ENCODE measurements at places on chromosomes 1 and 21.

GRCh38 chr1:231395076-231395997 is 26.8 kb downstream of the EGLN1 start:
- no peak for DNase-seq

- no peak for DNase-seq
Measured at GRCh38 chr1:153349363-153350320, 1.0 kb upstream of the PGLYRP4 start.

DNA sequence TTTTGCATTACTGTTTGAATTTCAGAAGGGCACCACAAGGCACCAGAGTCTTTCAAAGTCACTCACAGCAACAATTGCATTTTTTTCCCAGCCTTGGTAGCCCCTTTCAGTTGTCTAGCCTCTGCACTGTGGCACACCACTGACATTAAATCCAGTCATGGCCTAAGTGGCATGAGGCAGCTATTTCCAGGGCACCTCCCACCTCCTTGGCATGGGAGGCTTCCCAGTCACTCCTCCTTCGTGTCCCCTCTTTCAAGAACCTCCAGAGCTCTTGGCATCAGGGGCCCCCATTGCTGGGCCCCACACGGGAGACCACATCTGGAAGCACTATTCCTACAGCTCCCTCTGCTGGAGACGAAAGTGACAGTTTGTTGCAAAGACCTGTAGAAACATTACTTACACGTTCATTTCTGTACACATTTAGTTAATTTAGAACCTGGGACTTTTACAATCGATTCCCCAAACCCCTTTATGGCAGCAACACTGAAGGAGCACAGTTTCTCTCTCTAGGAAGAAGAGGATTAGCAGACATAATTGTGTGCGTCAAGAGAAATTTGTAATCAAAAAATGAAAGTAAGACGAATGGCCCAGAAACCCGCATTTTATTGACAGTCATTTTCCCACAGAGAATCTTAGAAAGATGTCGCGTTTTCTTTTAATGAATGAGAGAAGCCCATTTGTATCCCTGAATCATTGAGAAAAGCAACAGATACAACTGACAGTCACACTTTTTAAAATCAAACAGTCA is 5.7 kb upstream of the CHD5 start:
- DNase-seq = peak; percentile 56

DNA sequence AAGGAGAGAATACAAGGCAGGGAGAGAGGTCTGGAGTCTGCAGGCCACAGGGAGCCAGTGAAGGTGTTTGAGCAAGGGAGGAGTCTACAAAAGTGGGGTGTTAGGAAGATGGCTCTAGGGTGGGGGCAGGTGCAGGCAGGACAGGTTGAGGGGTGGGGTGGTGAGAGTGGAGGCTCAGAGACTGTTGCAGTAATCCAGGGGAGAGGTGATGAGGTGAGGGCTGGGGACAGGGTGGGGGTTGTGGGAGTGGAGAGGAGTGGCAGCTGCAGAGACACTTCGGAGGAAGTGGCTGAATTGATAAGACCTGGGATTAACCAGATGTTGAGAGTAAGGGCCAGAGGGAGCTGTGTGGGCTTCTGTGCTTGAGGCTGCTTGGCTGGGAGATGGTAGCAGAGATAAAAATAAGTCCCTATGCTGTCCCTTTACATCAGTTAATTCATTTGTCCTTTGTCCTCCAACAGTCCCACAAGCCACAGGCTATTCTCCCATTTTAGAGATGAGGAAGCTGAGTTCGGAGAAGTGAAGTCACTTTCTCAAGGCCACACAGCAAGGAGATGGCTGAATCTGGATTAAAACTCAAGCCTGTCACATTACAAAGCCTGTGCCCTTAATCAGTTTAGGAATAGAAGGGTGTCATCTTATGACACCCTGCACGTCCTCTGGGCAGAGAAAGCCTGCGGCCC is 54.8 kb upstream of the SYNC start:
- DNase-seq = no peak

DNA sequence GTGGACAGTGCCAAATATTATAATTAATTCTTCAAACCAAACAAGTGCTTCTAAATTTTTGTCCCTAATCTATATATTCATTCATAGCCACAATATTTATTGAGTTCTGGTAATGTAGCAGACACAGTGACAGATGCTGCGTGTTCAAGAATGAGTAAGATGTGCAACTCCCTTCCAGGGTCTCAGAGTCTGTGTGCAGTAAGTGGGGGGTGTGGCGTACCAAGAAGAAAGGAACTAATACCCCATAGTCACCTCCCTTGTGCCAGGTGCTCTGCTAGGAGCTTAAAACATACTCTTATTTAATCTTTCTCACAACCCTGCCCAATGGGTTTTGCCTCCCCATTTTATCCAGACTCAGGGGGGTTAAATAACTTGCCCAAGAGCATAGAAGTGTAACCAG is 358.7 kb downstream of the BARHL2 start:
- DNase-seq = no peak

DNA sequence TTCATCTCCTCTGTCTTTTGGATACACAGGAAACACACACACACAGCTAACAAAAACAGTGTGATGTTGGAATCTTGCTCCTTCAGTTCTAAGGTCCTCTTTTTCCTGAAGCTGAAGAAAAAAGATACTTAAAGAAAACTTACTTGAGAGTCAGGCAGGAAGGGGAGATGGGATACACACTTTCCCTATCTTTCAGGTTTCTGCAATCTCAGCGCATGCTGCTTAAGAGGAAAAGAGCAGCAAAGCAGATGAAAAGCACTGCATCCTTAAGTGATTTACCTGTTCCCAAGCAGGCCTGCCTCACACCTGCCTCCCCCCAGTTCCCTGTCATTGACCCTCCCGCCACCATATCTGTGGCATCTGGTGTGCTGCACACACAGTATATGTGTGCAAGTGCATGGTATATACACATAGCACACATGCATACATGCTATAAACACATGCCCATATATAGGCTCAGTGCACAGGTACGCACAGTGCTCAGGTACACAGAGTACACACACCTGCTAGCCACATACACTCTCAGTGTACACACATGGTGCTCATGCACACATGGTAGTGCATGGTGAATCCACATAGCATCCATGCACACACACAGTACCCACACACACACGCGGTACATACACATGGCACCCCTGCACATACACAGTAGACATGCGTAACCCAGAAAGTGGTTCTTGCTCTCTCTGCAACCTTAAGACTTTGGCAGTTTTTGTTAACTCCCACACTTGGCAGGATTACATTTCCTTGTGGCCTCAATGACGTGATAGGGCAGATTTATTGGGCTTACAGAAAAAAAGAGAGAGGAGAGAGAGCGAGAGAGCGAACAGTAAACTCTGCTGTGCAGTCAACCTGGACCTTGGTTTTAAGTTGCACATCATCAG is 166.9 kb downstream of the TOMM20 start:
- DNase-seq = peak; percentile 65

- no peak for DNase-seq
Measured at GRCh38 chr1:223319905-223320580, 43.9 kb downstream of the SUSD4 start.

- no peak for DNase-seq
Measured at GRCh38 chr1:210978316-210978973, 155.5 kb downstream of the KCNH1 start.

DNA sequence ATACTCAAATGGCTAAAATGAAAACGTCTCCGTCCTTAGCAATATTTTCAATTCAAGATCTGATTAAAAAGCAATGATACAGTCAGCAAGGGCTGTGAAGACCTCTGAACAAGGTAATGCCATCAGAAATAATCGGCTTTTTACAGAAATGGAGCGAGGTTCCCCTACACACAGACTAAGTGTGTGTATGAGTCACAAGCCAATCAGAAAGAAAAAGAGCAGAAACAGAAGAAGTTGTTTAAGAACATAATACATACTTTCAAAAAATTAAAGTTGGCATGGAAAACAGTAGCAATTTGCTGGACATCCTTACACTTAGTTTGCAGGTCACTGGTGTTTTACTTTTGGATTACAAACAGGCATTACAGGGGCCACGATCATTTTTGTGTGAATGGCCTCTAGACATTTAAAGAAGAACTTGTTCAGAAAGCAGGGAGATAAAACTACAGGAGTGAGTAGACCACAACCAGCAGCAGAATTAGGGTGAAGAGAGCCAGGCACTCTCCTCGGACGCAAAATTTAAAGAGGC is 350.0 kb upstream of the RUNX1 start:
- no peak for DNase-seq

- DNase-seq = no peak
Measured at GRCh38 chr21:35201288-35201687, 152.2 kb upstream of the RUNX1 start.

DNA sequence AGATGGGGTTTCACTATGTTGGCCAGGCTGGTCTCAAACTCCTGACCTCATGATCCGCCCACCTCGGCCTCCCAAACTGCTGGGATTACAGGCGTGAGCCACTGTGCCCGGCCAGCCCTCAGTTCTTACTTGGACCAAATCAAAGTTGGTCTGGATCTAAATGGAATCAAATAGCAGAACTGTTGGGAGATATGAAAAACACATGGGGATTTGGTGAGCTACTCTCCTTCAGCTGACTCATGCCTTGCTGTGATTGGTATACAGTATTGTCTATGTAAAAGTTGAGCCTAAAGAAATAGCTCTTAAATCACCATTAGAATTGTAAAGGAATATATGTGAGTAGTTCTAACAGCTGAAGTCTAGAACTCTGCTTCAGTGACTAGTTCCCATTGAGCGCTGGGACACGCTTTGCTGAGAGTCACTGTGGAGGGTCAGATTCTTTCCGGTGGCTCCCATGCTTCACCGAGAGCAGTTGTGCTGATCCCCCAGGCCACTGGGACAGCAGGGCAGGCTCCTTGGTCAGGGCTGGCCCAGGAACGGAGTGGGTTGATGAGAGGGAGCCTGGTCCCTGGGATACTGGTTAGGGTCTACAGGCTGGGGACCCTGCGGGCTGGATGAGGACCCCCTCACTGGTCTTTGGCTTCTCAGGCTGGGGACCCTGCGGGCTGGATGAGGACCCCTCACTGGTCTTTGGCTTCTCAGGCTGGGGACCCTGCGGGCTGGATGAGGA is 14.0 kb downstream of the PKNOX1 start:
- DNase-seq = no peak

DNA sequence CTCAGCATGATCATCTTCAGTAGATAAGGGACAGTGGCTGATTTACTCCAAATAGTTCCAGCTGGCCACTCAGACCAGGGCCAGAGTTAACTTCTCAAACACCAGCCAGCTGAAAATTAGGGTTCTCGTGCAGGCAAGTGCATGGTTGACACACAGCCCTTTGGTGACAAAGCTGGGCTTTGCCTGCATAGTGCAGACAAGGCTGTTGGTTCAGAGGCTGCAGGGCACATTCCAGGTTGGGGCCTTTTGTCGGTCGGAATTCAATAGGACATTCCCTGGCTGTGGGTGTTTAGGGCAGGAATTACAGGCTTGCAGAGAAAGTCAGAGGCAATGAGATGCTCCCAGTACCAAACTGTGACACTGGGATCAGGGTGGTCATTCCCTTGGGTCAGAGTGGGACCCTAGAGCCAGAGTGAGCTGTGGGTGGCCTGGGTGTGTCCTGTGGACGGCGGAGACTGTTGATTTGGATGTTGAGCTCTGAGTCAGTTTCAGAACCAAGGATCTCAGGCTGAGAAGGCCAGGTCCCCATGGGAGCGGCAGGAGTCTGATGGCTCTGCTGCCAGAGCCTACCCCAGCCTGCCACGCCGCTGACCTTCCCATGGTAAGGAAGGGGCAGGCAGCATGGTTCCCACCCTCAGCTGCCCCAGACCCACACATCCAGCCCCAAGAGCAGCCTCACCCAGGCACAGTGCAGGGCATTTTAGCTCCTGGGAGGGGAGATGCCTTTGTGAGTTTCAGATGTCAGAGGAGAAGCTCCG is 56.2 kb downstream of the STUM start:
- no peak for DNase-seq

DNA sequence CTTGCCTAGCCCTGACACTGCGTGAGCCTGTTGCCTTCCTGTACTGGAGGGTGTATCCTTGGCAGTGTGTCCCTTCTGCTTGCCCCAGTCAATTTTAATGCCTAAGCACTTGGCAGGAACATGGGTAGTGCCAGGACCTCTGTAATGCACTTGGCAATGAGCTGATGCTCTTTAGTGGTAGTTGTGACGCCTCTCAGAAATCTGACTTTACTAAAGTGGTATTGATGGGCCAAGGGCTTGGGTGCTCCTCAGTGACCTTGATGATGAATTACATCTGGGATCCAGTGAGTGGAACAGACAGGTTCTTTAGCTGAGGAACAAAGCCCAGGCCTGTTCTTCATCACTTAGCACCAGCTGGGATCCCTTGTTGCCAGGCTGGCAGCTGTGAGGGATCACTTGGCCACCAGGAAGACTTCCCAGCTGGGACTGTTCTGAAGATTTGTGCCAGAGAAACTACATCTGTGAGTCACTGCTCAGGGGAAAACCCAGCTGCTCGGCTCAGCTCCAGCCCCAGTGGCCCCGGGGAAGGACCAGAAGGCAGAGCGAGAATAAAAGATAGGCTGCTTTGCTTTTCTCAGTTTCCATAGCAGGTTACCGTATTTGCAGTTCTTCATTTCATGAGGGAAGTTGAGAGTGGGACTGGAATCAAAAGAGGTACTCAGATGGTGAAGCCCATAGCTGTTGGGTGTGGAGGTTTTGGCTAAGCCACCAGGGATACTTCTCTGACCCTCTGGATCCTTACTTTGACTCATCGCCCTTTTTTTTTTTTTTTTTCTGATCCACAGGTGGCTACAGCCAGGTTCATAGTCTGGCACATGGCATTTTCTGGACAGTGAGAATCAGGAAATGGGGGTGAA is 28.5 kb upstream of the KCNA2 start:
- peak; percentile 90 for DNase-seq

GRCh38 chr1:83716641-83717040 is 282.3 kb downstream of the TTLL7 start:
- no peak for DNase-seq

DNA sequence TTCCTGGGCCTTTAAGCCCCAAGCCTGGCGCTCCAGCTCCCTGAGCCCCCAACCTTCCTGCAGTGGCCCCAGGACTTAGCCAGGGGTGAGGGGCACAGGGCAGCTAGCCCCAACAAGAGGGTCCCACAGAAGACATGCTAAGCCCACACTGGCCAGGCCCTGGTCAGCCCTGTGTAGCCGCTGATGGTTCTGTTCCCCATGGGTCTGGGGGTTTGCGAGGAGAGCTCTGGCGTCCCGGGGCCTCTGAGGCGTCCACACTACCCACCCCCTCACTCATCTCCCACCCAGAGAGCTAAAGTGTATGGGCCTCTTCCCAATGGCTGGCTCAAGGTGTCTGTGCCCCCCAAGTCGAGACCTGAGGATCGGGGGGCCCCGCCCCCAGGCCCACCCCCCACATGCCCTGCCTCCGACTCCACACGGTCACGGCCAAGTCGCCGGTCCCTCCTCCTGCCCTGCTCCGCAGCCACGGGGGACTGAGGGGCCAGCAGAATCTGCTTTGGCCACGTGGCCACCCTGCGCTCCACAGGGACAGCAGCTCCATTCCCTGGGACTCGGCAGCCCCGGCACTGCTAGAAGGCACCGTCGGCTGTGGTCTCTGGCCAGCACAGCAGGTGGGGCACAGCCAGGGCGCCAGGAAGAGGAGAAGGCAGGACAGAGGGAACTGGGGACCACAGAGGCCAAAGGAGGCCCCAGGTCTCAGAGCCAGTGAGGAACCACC is 7.8 kb downstream of the TNFRSF18 start:
- no peak for DNase-seq

GRCh38 chr1:15034656-15035055 is 118.9 kb upstream of the TMEM51 start:
- DNase-seq = no peak

- no peak for DNase-seq
Measured at GRCh38 chr21:14989359-14989758, 75.4 kb downstream of the NRIP1 start.

GRCh38 chr1:200265104-200265503 is 144.7 kb downstream of the ZNF281 start:
- no peak for DNase-seq
